ENCODE measurements at places on chromosomes 12 and 14.

DNA sequence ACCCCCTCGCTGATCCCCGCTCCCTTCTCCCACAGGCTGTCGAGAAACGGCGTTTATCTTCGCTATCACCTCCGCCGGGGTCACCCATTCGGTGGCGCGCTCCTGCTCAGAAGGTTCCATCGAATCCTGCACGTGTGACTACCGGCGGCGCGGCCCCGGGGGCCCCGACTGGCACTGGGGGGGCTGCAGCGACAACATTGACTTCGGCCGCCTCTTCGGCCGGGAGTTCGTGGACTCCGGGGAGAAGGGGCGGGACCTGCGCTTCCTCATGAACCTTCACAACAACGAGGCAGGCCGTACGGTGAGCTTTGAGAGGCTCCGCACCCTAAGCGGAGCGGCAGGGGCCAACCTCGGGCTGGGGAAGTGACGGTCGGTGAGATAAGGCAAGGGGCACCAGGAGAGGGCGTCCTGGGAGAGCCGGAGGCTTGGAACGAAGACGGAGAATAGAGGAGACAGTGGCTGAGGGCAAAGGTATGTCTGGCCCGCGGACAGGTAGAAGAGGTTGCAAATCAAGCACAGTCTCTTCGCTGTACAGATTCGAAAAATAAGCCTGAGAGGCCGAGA, 2.3 kb downstream of the WNT1 start:
- DNase-seq: no peak

DNA sequence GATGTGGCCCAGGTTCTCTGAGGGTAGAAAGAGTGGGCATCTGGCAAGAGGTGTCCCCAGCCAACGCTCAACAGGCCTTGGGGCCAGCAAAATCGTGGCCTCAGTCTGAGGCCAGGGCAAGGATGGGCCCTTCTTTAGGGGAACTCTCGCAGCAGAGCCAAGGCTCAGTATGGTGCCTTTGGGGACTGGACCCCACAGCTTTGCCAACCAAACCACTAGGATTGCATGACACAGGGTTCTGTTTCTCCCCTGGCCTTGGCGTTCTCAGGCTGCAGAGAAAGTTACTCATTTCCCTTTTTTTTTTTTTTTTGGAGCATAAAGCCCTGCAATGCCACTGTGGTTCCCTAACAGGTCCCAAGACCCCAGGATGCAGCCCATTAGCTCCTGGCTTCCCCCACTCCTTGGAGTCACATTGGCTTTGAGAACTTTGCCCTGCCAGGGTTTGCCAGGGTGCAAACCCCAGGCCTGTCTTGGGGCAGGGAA, 100.6 kb downstream of the LGMN start:
- no peak for DNase-seq

DNA sequence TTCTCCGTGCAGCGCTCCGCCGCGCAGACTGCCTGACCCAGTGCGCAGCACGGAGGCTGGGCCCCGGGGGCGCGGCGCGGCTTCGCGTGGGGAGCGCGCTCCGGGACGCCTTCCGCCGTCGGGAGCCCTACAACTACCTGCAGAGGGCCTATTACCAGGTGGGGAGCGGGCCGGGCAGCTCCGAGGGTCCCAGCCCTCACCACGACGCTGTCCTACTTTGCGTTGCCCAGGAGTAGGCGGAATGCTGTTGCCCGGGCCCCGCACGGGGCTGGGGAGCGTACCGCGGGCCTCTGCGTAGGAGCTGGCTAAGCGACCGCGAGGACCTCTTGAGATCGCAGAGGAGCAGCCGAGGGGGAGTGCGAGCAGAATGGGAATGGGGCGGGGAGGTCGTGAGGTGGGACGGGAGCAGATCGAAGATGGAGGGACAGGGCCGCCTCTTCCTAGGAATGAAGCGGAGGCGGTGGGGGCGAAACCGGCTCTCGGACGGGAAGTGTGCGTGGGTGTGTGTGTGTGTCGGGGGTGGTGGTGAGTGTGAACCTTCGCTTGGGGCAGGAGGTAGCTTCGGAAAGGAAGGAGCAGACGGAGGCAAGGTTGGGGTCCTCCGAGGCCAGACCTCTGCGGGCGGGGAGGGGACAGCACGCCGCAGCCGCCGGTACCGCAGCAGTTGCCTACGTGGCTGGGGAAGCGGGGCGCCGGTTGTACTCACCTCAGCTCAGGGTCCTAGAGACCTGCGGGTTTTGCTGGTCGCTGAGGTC, 751 bp downstream of the P3H3 start:
- no peak for DNase-seq

GRCh38 chr12:57476162-57476992, 3.3 kb downstream of the ARHGAP9 start:
- peak; percentile 87 for DNase-seq

DNA sequence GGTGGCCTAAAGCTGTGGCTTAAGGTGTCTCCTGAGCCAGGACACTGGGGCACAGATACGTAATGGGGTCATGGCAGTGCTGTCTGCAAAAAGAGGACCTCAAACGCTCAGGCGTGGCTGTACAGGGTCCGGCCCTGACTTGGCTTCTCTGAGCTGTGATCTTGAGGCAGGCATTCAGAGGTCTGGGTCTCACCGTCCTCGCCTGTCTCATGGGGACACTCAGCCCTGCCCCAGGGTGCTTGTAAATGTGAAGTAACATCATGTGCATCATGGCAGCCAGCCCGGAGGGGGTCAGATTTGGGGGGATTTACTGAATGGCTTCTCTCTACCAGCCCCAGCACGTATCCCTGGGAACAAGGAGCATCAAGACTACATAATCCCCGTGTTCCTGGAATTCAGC, 28.8 kb downstream of the DIO3 start:
- DNase-seq: no peak

- no peak for DNase-seq
Observed at GRCh38 chr14:75876530-75876929, 105.3 kb downstream of the TGFB3 start.

GRCh38 chr14:56195223-56195622, 77.0 kb downstream of the PELI2 start:
- no peak for DNase-seq

DNA sequence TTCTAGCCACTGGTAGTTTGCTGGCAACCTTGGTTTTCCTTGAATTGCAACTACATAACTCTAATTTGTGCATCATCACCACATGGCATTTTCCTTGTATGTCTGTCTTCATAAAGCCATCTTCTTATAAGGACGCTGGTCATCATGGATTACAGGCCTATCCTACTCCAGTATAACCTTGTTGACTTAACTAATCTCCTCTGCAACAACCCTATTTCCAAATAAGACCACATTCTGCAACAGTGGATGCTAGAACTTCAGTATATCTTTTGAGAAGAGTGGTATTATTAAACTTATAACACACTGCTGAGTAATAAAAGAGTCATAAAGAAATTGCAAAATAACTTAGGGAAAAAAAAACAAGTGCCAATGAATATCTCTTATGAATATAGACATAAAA, 511.8 kb upstream of the FOXG1 start:
- DNase-seq: no peak

DNA sequence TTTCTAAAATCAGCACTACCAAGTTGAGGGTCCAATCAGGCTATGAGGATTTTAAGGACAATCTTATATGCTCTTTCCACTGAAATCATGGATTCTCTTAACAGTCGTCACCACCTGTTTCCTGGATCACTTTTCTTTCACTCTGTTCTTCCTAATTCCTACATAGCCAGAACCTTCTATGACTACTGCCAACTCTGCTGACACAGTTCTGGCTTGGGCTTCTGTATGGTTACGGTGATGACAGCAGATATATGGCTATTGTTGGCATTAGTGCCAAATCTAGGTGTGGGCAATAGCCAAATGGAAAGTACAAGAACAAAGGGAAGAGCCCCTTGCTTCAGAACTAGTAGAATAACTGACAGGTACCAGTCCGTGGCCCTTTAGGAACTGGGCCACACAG, 124.0 kb downstream of the ARID2 start:
- no peak for DNase-seq

- no peak for DNase-seq
Observed at GRCh38 chr14:100658181-100658886, 68.4 kb upstream of the DLK1 start.

- no peak for DNase-seq
Observed at GRCh38 chr12:114272605-114273004, 133.3 kb downstream of the TBX5 start.

- no peak for DNase-seq
Observed at GRCh38 chr12:26576266-26576665, 256.7 kb downstream of the ITPR2 start.

- DNase-seq: no peak
Observed at GRCh38 chr14:49733836-49734235, 34.1 kb upstream of the KLHDC2 start.

GRCh38 chr12:2796187-2796666, 1.5 kb downstream of the FKBP4 start:
- DNase-seq: no peak

GRCh38 chr12:108371801-108372344, 32.8 kb upstream of the CMKLR1 start:
- no peak for DNase-seq

DNA sequence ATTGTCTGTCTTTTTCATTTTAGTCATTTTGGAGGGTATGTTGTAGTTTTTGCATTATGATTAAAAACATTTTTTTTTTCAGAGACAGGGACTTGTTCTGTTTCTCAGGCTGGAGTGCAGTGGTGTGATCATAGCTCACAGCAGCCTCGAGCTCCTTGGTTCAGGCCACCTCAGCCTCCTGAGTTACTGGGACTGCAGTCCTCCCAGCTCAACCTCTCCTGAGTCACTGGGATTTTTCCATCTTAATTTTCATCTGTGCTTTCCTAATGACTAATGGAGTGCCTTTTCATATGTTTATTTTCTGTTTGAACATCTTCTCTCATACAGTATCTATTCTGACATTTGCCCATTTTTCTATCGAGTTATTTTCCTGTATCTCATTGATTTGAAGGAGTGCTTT, 52.6 kb downstream of the DYRK2 start:
- no peak for DNase-seq
